ENCODE measurements at places on chromosomes 2 and 18. TPM values are rescaled to one million over a fixed set of nuclear protein-coding genes. Genes with fewer than 3 reads are reported as not detected.

IRS1 gene
- 15.9 TPM for total RNA-seq

CPLX4 gene
- total RNA-seq: not detected

- DNase-seq: peak; percentile 77
Measured at GRCh38 chr2:173355132-173355865, 627 bp downstream of the CDCA7 start.

- no peak for DNase-seq
Measured at GRCh38 chr2:51265539-51265938, 233.6 kb upstream of the NRXN1 start.

DSG2 gene
- total RNA-seq: 35.7 TPM

COLEC12 gene
- 9.9 TPM for total RNA-seq

- DNase-seq: no peak
Measured at GRCh38 chr2:120209427-120210269, 13.6 kb downstream of the TMEM185B start.

- DNase-seq: no peak
Measured at GRCh38 chr2:105324732-105325131, 4.8 kb downstream of the TGFBRAP1 start.

DNA sequence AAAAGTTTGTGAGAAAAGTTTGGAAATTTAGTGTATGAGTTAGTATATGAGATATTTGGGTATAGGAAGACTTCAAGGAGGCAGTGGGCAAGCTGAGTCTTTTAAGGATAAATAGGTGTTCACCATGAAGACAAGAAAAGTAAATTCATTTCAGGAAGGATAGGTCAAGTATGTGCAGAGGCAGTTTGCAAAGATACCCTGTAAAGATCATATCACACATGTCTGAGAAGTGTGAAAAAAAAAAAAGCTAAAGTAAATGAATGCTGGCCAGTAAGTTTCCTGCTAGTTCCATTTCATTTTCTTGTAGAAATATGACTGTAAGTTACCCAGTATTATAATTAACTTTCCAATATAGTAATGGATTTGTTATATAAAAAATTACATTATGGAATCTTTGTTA, 131.0 kb downstream of the PHLPP1 start:
- DNase-seq: no peak

FZD7 gene
- total RNA-seq: 24.2 TPM

DNA sequence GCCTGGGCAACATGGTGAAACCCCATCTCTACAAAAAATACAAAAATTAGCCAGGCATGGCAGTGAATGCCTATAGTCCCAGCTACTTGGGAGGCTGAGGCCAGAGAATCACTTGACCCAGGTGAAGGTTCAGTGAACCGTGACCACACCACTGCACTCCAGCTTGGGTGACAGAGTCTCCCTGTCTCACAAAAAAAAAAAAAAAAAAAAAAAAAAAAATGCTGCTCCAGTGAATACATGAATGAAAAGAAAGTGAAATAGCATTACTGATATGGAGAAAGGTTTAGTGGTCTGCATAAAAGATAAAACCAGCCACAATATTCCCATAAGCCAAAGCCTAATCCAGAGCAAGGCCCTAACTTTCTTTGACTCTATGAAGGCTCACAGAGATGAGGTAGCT, 44.5 kb downstream of the METTL8 start:
- no peak for DNase-seq

DNA sequence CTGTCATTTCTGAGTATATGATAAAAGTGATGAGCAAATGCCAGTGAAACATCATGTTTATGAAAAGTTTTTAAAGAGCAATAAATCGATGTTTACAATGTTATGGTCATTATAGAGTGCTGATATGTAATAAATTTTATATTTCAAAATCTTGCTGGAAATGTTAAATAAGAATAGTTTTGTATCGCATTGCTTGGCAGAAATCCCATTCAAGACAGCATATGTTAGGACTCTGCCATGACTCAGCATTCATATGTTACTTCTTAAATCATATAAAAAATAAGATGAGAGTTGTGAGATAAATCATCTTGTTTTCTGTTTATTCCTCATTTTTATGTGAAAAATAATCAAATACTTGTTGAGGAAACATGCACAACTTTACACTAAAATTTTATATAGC, 949.9 kb upstream of the NRXN1 start:
- DNase-seq: no peak

DNA sequence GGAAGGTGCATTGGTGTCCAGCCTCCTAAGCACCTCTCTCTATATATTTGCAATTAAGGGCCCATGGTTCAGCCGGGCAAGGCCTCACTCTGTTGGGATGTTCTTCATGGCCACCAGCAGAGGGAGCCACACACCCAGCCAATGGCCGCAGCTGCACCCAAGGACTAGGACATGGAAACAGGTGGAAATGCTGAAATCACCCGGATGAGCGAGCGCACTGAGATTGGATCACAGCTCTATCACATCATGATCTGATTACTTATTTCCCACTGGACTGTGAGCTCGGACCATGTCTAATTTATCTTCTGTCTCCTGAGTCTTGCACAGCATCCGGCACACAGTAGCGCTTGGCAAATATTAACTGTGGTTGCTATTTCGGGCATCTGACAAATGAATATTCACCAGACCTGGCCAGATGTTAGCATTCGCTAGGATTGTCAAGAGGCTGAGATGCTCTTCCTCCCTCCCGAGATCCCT, 31.2 kb downstream of the KIF3C start:
- peak; percentile 89 for DNase-seq

DNA sequence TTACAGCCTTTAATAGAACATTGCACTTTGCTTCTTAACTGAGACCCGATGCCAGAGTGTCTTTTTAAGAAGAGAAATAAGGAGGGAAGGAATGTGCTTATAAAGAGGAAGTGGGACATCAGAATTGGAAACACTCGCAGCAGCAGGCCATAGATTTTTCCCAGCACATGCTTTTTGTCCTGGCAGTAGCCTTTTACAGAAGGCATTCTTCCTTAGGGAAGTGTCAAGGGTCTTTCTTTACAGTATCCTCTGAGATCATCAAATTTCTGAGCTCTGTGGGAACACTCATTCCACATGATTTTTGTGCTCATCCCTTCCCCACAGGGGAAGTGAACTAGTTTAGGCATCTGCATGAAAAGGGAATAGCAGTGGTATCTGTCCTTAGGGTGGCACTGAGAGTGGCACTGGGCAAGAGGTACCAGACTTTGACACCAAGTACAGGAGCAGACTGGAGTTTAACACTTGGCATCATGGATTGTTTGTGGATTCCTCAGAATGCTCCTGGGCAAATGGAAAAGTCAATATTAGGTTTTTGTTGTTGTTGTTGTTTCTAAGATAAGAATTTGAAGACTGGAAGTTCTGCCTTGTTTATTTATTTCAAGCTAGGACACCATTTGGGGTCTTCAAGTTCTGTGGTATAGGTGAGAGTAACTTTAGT, 4.1 kb downstream of the MYO1B start:
- DNase-seq: no peak

GRCh38 chr2:16546128-16546754, 119.4 kb downstream of the CYRIA start:
- DNase-seq: no peak

- no peak for DNase-seq
Measured at GRCh38 chr18:61388010-61388409, 54.8 kb downstream of the CDH20 start.

- no peak for DNase-seq
Measured at GRCh38 chr2:41142478-41142877, 690.6 kb upstream of the SLC8A1 start.

GALR1 gene
- total RNA-seq: not detected

MYL1 gene
- total RNA-seq: not detected

DNA sequence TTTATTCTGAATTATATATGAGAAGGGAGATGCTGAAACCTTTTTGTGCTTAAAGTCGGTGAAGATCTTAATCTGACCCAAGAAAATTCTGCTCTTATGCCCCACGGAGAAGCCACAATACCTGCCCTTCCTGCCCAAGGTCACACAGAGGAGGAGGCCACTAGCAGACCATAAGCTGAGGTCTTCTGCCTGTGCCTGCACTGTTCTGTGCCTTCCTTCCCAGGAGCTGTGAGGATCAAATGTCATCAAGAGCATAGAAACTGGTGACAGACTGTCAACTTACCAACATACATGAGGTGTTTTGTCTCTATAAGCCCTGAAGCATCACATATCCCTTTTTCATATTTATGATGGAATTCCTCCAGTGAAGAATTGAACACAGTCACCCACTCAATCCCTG, 233.3 kb downstream of the C1D start:
- DNase-seq: no peak

DNA sequence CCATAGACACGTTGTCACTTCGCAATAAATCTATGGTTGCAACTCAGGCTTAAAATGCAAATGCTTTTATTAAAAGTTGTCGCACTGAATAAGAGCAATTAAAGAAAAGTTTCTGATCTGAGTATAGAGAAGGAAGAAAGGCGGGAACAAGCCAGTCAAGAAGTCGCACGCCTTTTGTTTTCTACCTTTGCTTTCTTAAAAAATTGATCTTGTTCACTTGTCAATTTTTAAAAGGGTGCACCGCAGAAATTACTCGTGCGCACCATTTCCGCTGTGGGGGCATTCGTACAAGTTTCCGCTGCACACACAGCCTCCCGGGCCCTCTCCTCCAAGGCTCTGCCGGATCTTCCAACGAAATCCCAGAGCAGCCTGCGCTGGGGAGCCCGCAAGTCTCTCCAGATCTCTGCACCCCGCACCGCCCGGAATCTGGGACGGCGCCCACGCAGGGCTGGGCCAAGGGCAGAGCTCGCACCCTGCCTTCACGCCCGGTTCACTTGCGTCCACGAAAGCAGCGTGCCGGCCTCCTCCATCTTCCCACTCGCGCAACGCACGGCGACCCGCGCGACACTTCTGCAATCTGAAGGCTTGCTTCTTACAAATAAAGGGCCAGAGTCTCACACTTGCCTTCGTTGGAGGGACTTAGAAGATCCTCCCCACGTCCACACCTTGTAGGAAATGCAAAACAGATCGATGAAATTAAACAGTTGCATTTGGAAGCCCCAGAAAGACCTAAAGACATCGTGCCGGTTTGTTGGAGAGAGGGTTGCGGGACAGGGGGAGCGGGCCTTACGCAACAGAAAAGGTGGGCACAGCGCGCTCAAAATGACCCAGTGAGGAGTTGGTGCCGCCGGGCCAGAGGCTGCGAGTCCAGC, 2.6 kb upstream of the SALL3 start:
- DNase-seq: no peak

GRCh38 chr18:67794521-67794920, 278.0 kb upstream of the DSEL start:
- no peak for DNase-seq

DNA sequence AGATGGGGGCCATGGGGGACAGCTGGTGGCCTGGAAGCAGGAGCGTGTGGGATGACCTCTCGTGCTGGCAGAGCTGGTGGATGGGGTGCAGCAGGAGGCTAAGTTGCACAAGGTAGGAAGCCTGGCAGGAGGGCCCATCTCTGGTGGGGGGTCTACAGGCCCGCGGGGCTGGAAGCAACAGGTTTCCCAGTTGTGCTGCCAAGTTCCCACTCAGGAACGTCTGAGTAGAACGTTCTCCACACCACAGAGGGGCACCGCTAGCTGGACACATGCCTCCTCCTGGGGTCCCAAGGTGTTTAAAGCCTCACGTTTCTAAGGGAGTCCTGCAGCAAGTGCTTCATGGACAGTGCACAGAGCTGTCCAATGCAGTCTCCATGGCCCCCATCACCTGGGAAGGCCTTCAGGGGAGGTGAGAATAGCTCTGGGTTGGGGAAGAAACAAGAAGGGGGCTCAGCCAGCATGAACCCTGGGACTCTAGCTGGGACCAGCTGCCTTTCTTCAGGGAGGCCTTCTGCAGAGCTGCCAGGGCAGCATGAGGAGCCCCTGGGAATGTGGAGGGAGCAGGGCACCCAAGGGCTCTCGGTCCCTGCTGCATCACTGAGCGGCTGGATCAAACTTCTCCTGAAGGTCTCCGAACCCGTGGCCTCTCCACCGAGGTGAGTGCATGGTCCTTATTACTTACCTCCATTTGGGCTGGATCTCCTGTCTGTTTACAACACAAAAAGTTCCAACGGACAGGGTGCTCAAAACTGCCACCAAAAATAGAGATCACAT, 80.0 kb downstream of the TWIST2 start:
- DNase-seq: peak; percentile 16
